ENCODE measurements at places on chromosomes 11 and 22. TPM values are rescaled to one million over a fixed set of nuclear protein-coding genes. Genes with fewer than 3 reads are reported as not detected.

DNA sequence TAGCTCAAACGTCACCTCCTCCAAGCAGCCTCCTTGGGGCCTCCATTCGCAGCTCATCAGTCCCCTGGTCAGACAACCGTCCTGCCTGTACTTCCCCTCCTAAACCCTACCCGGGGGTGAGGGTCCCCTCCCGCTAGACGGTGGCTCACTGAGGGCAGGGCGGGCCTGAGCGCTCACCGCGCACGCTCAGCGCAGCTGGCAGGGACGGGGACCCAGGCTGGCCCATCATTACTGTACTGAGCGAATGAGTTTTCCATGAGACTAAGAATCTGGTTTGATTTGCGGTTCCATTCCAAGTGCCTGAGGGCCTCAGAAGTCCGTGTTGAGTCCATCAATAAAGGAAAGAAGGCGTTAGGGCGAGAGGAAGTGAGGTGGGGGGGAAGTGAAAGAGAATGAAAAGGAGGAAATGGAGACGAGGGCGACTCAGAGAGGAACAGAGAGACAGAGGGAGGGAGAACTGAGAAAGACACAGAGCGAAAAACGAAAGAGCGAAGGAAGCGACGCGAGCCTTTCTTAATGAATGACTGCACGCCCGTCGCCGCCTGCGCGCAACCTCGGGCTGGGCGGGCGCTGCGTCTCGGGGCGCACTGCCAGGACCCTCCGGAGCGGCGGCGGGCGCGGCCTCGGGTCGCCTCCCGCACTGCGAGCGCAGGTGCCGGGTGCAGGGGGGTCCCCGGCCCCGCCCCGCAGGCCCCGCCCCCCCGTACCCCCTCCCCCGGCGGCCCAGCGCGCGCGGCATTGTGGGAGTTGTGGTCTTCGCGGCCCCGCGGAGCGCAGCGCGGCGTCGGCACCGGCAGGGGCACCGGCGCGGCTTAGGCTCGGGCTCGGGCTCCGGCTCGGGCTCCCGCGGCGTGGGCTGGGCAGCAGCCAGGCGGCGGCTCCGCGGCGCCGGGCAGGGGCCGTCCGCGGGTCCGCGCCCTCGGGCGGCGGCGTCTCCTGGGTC is at the start of gene ASPHD2:
Gene ASPHD2 (plus strand): TSS at position 746 of the 943 bp plus-strand sequence. CDS start 4,356 bp downstream, outside the sequence.
- H3K27me3 ChIP-seq = no peaks in the 10 kb centered on the region
- no peaks in the 10 kb centered on the region for H3K36me3 ChIP-seq
- H3K4me1 ChIP-seq = peaks cover 10% of the 10 kb centered on the region
- peak within 1 kb of the TSS; percentile 40 for H3K27ac ChIP-seq
- DNase-seq = peak; percentile 47
- H3K4me3 ChIP-seq = peak within 1 kb of the TSS; percentile 75

- no peaks in the 10 kb centered on the region for H3K4me1 ChIP-seq
- no peak overlapping the region for H3K27ac ChIP-seq
- no peaks in the 10 kb centered on the region for H3K27me3 ChIP-seq
- no peak overlapping the region for H3K4me3 ChIP-seq
- DNase-seq = no peak
These were observed 78.4 kb downstream of the C2CD3 start for GRCh38 chr11:74092425-74092824.

- H3K4me1 ChIP-seq = peaks cover 58% of the 10 kb centered on the region
- no peak for DNase-seq
- H3K27me3 ChIP-seq = no peaks in the 10 kb centered on the region
These were observed 23.4 kb upstream of the WNT7B start for GRCh38 chr22:46000081-46001027.

DNA sequence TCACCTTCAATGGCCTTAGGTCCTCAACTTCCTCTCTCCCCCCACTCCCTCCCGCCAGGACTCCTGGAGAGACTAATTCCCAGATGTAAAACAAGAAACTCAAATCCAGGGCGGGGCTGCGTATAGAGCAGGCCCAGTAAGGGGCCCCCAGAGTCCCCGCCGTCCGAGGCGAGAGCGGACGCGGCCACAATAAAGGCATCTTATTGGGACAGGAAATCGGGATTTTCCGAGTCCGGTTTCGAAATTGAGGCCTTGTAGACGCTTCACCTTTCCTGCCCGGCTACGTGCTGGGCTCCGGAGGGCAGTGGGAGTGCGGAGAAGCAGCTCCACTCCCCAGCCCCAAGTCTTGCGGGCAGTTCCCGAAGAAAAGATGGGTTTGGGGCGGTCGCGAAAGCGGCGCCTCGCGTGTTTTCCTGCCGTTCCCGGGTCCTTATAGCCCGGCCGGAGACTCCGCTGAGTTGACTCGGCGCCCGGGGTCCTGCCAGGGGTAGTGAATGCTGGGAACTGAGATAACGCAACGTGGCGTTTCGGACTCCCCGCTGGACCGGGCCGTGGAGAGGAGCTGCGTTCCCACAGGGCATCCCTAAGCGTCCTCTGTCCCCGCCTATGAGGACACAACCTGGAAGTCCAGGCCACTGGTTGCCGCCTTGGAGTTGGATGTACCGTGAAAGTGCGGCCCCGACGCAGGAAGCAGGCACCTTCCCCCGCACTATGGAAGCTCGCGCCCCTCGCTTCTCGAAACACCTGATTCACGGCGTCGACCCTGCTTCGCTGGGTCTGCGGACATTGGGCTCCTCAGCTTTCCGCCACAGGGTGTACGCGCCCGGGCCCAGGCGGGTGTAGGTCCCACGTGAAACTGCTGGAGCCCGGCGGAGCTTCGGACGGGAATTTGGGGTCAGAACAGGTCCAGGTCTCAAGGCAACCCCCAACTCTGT is 4.8 kb upstream of the CHRM1 start:
- H3K27me3 ChIP-seq = peaks cover 60% of the 10 kb centered on the region
- H3K4me3 ChIP-seq = peak overlapping the region; percentile 29
- DNase-seq = no peak
- H3K27ac ChIP-seq = no peak overlapping the region
- H3K4me1 ChIP-seq = peaks cover 14% of the 10 kb centered on the region

DNA sequence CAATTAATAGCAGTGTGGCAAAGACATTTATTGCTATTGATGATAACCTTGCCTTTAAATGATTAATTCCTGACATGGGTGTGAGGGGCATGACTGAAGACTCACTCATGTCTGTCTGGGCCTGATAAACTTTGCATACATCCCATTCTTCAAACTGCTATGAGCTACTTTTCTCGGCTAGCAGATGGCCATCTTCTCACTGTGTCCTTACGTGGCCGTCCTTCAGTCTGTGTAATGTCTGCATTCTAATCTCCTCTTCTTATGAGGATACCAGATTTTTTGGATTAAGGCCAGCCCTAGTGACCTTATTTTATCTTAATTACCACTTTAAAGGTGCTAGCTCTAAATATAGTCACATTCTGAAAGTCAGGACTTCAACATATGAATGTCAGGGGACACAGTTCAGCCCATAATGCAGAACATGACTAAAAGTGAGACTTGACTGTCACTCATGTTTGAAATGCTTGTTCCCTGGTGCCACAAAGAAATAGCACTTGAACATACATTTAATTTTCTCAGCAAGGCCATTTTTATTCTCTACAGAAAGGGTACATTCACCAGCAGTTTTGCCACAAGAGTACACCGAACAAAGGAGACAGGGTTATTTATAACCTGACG is 32.3 kb downstream of the OR10A6 start:
- H3K36me3 ChIP-seq = no peaks in the 10 kb centered on the region
- no peak overlapping the region for H3K4me3 ChIP-seq
- H3K27me3 ChIP-seq = peaks cover 3% of the 10 kb centered on the region
- H3K4me1 ChIP-seq = no peaks in the 10 kb centered on the region
- no peak overlapping the region for H3K27ac ChIP-seq
- no peak for DNase-seq

DNA sequence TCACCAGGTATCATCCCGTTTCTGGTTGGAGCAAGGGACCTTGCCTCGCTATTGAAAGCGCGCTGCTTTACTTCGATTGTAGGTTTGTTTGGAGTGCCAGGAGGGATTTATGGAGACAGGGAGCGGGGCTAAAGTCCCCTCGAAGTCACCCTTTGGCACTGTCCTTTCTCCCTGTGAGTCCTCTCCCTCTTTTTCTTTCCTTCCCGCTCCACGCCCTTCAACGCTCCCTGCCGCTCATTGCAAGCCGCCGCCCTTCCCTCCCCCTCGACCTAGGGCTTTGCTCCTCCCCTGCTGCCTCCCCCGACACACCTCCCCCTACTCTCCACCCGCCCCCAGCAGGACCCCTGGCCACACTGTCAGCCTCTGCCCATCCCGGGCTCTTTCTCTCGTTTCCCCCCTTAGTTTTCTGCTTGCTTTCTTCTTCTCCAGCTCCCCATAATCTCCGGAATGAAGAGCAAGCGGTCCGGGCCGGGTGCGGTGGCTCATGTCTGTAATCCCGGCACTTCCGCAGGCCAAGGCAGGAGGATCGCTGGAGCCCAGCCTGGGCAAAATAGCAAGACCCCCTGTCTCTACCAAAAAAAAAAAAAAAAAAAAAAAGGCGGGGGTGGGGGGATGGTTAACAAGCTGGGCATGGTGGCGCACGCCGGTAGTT is 41.0 kb downstream of the AHNAK start:
- H3K4me3 ChIP-seq = no peak overlapping the region
- no peaks in the 10 kb centered on the region for H3K27me3 ChIP-seq
- H3K27ac ChIP-seq = no peak overlapping the region
- H3K36me3 ChIP-seq = no peaks in the 10 kb centered on the region

DNA sequence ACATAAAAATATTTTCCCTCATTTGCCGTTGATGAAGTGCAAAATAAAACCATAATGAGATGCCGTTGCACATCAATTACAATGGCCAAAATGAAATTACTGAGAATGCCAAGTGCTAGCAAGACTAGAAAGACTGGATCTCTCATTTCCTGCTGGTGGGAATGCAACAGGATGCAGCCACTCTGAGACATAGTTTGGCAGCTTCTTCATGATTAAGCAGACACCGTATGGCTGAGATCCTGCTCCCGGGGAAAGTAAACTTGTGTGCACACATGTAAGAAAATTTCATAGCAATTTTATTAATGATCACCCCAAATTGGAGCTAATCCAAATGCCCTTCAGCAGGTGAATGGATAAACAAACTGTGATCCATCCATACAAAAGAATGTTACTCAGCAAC is 1013.2 kb downstream of the TBC1D22A start:
- H3K36me3 ChIP-seq = no peaks in the 10 kb centered on the region
- H3K4me1 ChIP-seq = no peaks in the 10 kb centered on the region
- H3K4me3 ChIP-seq = no peak overlapping the region
- no peak for DNase-seq

DNA sequence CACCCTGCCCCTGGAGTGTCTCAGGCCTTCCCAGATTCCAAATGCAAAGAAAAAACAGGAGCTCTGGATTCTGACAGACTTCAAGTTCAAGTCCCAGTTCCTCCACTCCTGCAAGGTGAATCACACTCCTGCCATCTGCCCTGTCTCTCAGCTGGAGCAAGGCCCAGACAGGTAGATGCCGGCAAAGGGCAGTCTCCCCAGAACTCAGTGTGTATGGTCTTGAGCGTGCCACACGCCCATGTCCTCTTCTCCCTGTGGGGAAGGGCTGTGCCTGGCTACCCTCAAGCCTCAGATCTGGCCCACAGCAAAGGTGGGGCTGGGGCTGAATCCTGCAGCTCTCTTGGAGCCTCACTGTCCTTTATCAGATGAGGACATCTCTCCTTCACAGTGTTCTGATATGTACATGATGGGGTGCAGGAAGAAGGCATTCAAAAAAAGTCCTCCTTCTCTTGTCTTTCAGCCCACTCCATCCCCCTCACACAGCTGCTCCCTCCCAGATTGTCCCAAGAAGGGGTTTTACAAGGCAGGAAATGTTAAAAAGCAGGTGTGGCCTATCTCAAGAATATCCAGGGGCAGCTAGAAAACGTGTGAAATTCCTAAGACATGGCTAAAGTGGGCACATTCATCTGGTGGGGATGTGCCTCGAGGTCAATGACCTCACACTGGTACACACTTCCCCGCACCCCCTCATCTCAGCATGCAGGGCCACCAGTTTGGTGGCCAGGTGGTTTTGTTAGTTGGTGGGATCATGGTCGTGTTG is 27.7 kb upstream of the ARFGAP3 start:
- H3K36me3 ChIP-seq = peaks cover 16% of the 10 kb centered on the region
- H3K27ac ChIP-seq = no peak overlapping the region
- DNase-seq = no peak
- H3K4me1 ChIP-seq = no peaks in the 10 kb centered on the region
- H3K4me3 ChIP-seq = no peak overlapping the region

- no peaks in the 10 kb centered on the region for H3K27me3 ChIP-seq
- no peak overlapping the region for H3K27ac ChIP-seq
- peaks cover 19% of the 10 kb centered on the region for H3K4me1 ChIP-seq
- DNase-seq = no peak
- H3K4me3 ChIP-seq = no peak overlapping the region
These were observed 84.8 kb downstream of the SNX19 start for GRCh38 chr11:130831506-130831905.

DNA sequence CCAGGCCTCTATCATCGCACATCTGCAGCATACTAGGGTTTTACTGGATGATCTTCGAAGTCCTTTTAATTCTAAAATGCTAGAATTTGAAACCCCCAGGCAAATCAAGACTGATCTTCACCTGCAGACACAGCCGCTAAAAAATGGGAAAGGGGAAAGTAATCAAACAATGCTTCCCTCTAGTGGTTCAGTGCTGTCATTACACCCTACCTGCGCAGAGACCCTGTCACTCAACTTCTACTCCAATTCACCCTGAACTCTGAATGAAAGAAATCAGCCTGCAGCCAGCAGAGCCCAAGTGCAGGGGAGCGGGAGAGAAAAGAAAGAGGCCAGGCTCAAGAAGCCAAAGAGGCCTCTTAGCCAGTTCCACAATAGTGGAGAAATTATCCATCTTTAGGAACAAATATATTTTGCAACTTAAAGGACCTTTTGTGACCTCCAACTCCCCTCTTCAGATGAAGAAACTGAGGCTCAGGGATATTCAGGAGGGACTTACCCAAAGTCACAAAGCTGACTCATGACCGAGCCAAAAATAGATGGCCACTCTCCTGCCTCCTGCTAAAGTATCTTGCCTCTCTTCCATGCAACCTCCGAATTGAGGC is 33.0 kb downstream of the SERGEF start:
- no peak for DNase-seq
- no peaks in the 10 kb centered on the region for H3K27me3 ChIP-seq
- H3K36me3 ChIP-seq = no peaks in the 10 kb centered on the region
- no peak overlapping the region for H3K4me3 ChIP-seq
- no peak overlapping the region for H3K27ac ChIP-seq

DNA sequence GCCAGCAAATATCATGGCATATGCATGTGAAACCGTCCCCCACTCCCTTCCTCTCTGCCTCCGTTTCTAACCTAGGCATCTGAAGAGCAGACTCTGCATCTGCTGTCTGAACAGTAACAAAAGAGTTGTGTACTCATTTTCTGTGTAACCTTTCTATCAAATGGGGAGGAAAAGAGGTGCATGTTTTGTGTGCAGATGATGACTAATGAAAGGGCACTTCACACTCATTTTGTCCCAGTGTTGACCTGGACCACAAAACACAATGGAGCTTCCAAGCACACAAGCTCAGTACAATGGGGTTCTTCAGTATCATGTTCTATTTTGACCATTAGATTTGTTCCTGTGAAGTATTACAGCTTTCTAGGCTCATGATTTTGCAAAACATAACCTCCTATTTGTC is 13.0 kb downstream of the JHY start:
- no peaks in the 10 kb centered on the region for H3K36me3 ChIP-seq
- no peak overlapping the region for H3K27ac ChIP-seq
- H3K27me3 ChIP-seq = no peaks in the 10 kb centered on the region
- H3K4me1 ChIP-seq = peaks cover 8% of the 10 kb centered on the region
- no peak overlapping the region for H3K4me3 ChIP-seq

- DNase-seq = no peak
- H3K4me1 ChIP-seq = peaks cover 7% of the 10 kb centered on the region
- peaks cover 13% of the 10 kb centered on the region for H3K36me3 ChIP-seq
- no peak overlapping the region for H3K4me3 ChIP-seq
- H3K27ac ChIP-seq = no peak overlapping the region
- no peaks in the 10 kb centered on the region for H3K27me3 ChIP-seq
These were observed 52.6 kb upstream of the MTMR2 start for GRCh38 chr11:95976550-95976949.

The ASCL2 gene
- total RNA-seq = not detected

The SPON1 gene
- 1.5 TPM for total RNA-seq

The ARHGAP8 gene
- 1.3 TPM for total RNA-seq

The GAB4 gene
- total RNA-seq = not detected
